Nucleus accumbens (tissue), 56 donors: ENCODE measurements at places on chromosomes 12 and 14.

DNA sequence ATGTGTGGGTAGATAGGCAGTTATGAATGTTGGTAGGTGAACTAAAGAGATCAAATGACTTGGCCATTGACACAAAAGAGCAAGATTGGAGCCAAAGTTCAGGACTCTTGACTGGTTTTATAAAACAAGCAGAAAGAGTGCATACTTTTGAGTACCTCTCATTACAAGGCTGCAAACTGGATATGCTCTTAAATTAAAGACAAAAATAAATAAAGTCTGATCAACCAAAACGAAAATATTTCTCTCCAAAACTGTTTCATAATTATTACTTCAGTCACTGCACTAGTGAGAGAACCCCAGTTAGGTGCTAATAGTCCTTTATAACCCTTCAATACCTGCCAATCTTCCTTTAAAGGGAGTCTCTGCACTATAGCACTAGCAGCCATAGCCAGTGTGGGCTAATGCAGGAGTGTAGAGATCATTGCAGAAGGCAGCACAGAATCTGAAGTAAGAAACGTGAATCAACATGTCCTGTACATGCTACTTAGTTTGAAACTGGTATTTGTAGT, 147.1 kb downstream of the FOXA1 start:
- DNase-seq, result no peak

DNA sequence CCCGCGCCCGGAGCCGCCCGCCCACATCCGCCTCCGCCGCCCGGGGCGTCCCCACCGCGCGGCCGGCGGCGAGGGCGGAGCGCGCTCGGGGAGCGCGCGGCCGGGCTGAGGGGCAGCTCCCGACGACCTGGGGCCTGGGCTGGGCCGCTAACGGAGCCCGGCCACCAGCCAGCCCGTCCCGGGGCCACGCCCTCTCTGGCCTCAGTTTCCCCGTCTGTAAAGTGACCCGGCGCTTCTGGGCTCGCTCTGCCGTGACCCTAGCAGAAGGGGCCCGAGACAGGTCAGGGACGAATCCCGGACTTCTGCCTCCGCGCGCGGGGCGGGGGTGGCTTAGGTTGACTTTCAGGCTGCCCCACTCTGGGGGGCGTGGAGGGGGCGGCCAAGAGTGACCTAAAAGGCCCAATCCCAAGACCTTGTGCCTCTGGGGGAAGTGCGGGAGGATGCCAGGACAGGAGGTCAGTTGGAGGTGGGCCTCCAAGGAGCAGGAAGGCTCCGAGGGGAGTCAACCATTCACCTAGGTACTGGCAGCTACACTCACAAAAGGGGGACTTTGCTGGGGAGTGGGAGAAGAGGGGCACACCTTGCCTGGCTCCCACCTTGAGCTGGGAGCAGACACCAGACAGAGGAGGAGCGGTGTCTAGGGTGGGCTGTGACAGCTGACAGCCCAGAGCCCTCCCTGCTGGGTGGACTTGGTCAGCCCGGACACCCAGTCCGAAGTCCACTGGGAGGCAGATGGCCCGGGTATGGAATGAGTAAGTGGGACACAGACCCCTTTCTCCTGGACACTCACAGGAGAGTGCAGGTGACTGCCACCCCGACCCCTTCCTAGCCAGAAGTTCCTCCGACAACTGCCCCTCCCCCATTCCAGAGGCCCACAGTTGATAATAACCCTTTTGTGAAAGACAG, 486 bp upstream of the AKT1 start:
- DNase-seq, result no peak

GRCh38 chr14:23829736-23830471, 123.7 kb upstream of the DHRS4 start:
- no peak for DNase-seq

GRCh38 chr12:27971121-27971489, 1.4 kb downstream of the PTHLH start:
- DNase-seq, result no peak

DNA sequence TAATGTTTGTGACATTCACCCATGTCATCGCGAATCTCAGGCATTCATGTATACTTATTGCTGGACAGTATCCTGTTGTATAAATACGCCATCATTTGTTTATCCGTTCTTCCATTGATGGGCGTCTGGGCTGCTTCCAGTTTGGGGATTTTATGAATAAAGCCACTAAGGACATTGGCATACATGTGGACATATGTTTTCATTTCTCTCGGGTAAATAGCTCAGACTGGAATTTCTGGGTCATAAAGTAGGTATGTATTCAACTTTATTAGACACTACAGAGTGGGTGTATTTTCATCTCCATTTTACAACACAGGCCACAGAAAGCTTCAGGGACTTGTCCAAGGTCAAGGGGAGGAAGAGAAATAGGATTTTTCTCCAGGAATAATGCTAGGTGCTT, 48.9 kb downstream of the HRK start:
- DNase-seq, result no peak

DNA sequence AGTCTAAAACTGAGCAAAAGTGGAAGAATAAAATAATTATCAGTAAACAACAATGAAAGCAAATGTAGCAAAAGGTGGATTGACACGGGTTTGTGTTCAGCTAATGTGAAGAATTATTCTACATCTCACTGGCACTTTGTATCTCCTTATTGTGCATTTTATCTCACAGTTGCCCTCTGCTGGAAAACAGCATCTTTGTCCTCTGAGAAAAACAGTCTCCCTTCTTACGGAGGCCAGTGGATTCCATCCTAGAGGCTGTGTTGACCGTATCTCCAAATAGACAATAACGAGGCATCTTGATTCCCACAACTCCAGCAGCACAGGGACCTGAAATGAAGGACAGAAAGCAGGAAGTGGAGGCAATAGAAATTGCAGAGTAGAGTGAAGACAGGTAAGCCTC, 51.3 kb upstream of the PLBD1 start:
- no peak for DNase-seq

GRCh38 chr12:81517296-81517695, 241.9 kb downstream of the PPFIA2 start:
- no peak for DNase-seq

- DNase-seq, result no peak
Measured at GRCh38 chr12:57214398-57214781, 2.2 kb upstream of the NXPH4 start.

DNA sequence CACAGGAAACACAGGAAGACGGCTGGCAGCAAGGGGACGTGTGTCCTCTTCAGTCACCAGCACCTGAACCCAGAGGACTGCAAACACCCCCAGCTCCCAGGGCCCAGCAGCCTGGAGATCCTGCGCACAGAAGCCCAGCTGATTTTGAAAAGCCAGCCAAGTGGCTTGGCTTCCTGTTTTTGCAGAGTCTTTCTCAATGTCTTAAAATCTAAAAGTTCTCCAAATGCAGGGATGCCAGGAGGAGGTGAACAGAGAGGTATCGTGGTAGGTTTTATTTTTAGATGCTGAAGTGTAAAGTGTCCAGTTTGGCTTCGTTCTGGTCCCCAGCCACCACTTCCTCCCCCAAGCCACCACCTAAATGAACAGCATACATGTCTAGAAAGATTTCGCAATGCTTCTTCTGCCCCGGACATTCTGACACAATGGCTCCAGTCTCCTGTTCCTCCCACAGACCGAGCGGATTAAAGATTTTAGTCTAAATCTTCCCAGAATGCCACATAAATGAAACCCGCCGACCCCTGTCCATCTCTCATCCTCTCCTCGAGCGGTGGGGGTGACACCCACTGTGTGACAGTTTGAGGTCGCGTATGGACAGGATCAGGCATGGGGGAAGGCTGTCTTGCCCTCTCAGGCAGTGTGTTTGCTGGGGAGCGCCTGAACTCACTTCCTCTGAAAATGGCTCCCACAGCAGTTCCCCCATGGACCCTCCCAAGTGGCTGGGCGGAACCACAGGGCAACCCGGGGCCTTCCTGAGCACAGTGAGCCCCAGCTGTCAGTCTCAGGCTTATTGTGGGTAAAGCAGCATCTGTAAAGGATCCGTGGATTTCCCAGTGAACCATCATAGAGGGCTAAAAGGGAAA, 41.6 kb downstream of the ITPK1 start:
- no peak for DNase-seq

DNA sequence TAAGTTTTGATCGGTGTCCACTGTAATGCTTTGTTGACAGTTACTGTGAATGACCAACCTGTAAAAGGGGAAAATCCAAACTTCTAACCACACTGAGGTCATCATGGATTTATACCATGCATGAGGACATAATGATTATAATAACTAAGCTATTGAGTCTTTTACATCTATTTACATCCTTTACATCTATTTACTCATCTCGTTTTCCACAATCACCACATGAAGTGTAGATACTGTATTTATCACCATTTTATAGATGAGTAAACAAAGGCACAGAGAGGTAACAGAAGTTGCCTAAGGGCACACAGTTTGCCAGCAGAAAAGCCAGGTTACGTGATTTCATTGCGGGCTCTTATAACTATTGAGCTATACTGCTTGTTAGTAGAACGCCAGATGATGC, 27.9 kb upstream of the EID3 start:
- no peak for DNase-seq
